ENCODE measurements at places on chromosomes 1 and 21.

DNA sequence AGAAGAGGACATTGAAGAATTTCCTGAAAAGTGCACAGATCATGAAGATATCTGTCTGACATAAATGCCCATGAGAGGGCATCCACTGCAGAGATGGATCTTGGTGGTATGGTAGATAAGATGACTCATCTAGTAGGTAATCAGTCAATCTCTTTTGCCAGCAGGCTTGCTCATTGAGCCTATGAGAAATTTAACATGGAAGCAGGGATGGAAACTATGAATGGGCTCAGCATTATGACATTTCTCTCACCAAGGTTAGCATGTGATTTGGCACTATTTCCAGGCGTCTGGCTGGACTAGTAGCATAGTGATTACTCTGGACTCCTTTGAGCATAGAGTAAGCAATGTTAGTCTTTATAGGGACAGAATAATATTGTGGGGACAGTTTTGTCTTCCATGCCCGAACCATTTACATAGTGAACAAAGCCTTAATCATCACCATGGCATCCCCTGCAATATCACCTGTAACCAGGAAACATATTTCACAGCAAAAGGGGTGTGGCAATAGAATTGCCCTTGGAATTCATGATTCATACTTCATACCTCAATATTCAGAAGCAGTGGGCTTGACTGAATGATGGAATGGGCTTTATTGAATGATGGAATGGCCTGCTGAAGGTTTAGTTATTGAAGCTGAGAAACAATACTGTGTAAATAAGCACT is 7.3 kb downstream of the OR2C3 start:
- DNase-seq: no peak

DNA sequence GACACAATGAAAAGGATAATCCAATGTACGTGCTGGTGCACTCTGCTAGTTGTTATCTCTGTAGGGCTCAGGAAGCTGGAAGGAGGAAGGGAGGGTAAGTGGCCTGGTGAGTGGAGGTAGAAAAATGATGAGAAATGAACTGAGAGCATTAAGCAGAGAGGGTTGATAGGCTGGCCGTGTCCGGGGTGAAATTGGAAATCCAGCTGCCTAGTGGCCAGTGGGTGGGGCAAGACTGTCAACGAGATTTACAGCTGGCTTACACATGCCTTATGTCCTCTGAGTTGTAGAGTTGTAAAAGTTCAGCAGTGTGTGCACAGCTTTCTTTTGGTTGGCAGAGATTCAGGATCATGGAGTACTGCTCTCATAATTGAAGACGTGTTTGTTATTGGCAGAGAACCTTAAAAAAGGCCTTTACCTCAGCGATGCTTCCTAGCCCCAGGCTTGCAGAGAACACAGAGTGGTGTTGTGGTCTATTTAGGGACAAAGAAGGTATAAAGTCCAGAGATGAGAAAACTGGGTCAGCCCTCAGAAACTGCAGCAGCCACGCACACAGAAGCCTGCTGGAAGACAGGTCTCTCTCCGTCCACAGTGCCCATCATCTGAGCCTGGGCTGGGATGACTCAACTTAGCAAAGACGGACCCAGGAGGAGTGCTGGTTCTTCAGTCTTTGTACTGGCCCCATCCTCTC is 132.4 kb downstream of the EDEM3 start:
- no peak for DNase-seq

- no peak for DNase-seq
Measured at GRCh38 chr1:1021010-1021919, 1.3 kb downstream of the AGRN start.

DNA sequence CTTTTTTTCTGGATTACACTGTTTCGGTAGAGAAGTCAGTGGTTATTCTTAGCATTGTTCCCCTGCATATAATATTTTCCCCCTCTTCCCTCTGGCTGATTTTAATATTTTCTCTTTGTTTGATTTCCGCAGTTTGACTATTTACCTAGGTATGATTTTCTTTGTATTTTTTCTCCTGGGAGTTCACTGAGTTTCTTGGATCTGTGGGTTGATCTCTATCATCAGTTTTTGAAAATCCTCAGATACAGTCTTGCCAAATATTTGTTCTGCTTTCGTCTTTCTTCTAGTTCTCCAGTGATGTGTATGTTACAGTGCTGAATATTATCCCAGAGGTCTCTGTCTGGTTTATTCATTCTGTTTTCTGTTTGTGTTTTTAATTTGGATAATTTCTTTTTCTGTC is 136.4 kb downstream of the DYRK1A start:
- DNase-seq: no peak

DNA sequence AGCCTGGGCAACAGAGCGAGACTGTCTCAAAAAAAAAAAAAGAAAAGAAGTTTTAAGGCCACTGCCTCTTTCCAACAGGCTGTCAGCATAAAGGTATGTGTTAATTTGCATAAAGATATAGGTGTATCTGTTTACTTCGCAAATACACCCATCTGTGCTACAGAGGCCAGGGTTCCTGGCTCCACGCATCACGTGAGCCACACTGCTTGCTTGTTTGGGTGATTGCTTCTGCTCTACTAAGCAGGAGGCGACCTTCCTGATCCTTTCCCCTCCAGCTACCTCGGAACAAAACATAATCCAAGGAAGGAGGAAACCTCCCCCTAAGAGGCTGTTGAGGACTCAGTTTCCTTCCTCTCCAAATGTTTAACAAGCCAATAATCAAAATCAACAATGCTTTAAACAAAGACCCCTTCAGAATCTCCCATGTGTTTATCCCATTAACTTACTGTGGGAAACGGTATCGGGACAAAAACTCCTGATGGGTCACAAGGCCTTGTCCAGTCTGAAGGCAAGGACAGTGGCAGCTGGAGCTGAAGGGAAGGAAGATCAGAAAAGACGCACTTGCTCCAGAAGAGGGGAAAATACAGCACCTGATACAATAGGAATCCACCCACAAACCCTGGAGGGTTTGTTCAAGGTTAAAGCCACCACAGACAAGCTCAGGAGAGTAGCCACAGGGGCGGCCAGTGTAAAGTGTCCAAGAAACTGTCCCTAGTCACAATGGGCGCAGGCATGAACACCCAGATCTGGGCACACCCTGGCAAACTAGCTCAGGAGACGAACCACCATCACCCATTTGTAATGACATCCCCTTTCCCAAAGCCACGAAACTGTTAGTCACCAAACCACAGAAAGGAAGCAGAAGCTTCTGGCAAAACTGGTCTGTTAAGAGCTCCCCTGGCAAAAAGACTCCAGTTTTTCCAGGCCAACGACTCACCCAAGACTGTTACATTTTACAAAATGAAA is 17.2 kb downstream of the CTNNBIP1 start:
- DNase-seq: no peak

GRCh38 chr21:15688016-15688415 is 41.8 kb upstream of the USP25 start:
- DNase-seq: no peak

GRCh38 chr1:8078176-8078671 is 52.1 kb upstream of the ERRFI1 start:
- no peak for DNase-seq

GRCh38 chr1:67987046-67987799 is 63.2 kb downstream of the DIRAS3 start:
- no peak for DNase-seq

DNA sequence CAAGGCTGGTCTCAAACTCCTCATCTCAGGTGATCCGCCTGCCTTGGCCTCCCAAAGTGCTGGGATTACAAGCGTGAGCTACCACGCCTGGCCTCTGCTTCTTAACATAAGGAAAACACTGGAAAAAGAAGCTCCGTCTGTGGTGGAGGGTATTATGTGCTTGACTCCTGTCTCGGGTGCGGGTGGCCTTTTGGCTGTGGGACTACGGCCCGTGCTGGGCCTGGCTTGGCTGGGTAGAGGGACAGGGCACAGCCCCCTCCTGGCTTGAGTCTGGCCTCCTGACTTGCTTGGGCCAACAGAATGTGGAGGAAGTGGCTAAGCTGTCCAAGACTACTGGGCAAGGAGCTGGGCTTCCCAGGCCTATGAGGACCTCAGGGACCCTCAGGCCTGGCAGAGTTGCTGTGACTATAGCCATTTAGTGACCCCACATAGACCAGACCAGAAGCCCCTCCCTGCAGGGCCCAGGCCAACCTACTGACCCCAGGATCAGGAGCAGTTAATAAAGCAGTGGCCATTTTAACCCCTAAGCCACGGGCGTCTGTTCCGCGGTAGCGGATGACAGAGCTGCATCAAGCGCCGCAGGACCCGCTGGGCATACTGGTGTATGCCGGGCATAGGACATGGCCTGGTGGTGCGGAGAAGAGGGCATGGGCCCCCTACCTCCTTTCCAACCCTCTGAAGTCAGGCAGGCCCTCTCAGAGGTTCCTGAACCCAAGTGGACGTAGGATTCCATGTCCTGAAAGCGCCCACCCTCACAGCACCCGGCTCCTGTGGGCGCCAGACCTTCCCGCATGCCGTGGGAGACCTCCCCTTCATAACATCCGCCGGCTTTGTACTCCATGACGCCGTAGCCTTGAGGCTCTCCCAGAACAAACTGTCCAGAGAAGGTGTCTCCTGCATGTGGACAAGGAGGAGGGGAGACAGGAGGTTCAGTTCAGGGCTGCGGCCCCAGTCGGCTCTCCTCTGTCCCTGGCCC is 4.4 kb downstream of the MORN1 start:
- peak; percentile 52 for DNase-seq

GRCh38 chr1:174032671-174033222 is 10.6 kb upstream of the RC3H1 start:
- DNase-seq: no peak

GRCh38 chr1:11566042-11566850 is 87.3 kb downstream of the DISP3 start:
- peak; percentile 63 for DNase-seq

DNA sequence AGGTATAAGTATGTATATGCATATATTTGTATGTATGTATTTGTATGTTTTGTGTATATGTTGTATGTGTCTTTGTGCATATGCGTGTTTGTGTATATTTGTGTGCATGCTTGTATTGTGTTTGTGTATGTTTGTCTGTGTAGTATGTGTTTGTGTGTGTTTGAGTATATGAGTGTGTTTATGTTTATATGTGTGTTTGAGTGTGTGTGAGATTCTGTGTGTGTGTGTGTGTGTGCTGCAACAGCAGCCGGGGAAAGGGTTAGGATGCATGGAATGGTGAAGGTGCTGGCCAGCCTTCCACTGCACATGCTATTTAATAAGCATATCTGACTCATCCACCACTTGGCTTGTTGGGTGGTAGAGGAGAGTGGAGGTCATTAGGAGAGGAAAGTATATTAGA is 46.6 kb upstream of the RAB4A start:
- no peak for DNase-seq

DNA sequence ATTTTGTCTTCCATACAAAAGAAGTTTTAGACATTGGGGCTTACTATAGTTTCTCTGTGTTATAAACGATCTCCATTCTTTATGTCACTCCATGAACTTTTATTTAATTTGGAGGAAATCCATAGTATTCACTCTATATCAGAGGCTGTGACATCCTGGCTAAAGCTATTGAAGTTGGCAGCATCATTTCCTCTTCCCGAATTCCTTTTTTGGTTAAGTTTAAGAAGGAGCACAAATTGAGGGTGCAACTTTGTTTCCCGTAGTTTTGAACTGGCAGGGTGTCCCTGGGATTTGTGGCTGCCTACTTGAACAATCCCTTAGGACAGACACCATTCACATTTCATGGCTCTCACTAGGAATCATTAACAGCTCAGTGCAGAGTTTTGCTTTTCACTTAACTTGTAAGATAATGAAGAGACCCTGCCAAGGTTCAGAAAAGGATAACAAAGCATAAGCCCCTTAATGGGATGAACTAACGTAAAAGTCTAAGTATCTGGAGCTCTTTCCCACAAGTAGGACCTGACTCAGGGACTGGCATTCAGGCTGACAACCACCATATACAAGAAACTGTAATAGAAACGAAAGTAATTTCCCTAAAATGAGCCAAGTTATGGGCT is 13.9 kb downstream of the S1PR1 start:
- no peak for DNase-seq

GRCh38 chr1:39733161-39733560 is 5.5 kb upstream of the PPIE start:
- peak; percentile 92 for DNase-seq

DNA sequence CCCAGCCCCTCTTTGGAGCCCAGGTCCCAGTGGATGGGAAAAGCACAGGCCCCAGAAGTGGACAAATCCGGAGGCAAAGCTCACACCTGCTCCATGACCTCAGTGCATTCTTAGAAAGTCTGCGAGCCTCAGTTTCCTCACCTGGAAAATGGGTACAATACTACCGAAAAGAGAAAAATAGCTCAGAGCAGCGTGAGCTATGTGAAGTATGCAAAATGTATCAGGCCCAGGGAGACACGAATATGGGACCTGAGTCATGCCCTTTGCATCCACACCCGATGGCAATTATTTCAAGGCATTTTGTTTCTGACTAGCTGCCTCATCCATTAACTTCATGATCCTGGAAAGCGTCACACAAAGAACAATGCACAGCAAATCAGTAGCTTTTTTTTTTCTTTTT is 9.2 kb downstream of the ALDH4A1 start:
- no peak for DNase-seq

DNA sequence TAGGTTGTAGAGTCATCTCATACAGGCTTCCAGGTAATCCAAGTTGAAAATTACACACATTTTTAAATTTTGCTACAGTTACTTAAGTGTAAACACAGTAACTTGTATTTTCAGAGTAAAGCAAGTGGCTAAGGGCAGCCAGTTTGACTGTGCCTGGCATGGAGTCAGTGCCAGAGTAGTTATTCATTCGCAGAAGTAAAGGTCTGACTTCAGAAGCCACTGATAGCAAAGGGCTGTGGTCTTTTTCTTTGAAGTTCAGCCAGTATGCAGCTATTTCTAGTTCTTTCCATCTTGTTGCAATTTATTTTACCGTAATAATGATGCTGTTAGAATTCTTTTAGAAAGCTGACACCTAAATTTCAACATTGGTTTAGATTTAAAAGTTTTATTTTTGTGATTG is 9.4 kb downstream of the TMEM50A start:
- no peak for DNase-seq

DNA sequence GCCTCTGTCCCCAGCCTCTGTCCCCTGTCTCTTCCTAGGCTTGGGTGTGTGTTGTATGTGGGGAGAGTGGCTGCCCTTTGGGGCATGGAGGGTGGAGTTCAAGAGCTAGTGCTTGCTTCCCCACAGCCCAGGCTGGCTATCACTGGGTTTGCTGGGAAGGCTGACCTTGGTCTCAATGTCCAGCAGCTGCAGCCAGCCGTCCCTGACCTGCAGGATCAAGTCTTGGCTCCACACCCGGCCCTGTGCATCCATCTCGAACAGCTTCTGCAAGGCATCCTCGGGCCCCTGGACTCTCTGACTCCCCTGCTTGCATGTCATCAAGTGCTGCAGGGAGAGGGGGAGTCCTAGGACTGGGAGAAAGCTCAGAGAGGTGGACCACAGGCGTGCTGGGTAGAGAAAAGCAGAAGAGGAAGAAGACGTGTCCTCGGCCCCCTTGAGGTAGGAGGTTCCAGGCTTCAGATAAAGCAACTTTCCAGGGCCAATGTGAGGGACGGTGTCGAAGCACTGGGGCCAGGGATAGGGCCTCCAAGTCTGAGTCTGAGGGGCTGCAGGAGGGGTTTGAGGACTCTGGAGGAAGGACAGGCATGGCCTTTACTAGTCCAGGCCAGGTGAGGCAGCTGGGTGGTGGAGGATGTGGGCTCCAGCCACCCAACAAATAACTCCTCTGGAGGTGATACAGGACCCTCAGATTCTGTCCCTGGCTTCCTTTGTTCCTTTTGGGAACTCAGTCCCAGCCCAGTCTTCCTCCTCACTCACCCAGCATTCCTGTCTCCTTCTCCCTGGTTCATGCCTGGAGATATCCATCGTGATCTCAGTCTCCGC is 4.0 kb downstream of the EPS8L3 start:
- DNase-seq: peak; percentile 2

Measured in posterior cingulate gyrus (tissue), 11 donors.